ENCODE measurements at places on chromosomes 2 and 18. TPM values are rescaled to one million over a fixed set of nuclear protein-coding genes. Genes with fewer than 3 reads are reported as not detected.

Gene RAD51AP2
- total RNA-seq = 0.35 TPM

Gene VRK2
- 25.5 TPM for total RNA-seq

Gene KCNG3
- 0.17 TPM for total RNA-seq

Gene PLA2R1
- total RNA-seq = 17.8 TPM

Gene SERPINB12
- not detected for total RNA-seq

Gene CYP27C1
- total RNA-seq = 0.67 TPM

Gene EML6
- 0.83 TPM for total RNA-seq

Gene AQP4
- total RNA-seq = not detected

Gene NTSR2
- not detected for total RNA-seq

Gene ALPG
- total RNA-seq = not detected

Gene FHL2
- 173 TPM for total RNA-seq

Gene CNRIP1
- total RNA-seq = not detected

Gene TFPI
- total RNA-seq = not detected

Gene ASXL3
- not detected for total RNA-seq

Gene CCDC141
- total RNA-seq = not detected

Gene GPBAR1
- total RNA-seq = 0.83 TPM

Gene ANKRD44
- 10.2 TPM for total RNA-seq

Gene DYNAP
- total RNA-seq = not detected

Gene CMPK2
- total RNA-seq = 0.50 TPM

Gene ST6GAL2
- total RNA-seq = not detected

Gene HOXD12
- total RNA-seq = not detected

Gene CRYGD
- not detected for total RNA-seq

Gene WDPCP
- 11.0 TPM for total RNA-seq

Gene FOXI3
- 2.1 TPM for total RNA-seq

Gene TCF23
- total RNA-seq = not detected

Gene PPP4R1
- 163 TPM for total RNA-seq

Gene WNT6
- total RNA-seq = not detected

Gene SCN1A
- 0.50 TPM for total RNA-seq

Gene RTP5
- not detected for total RNA-seq

Gene MOGAT1
- not detected for total RNA-seq

Gene DRC1
- 0.33 TPM for total RNA-seq
